Vagina (tissue), 2 donors: ENCODE measurements at places on chromosomes 16 and 17.

DNA sequence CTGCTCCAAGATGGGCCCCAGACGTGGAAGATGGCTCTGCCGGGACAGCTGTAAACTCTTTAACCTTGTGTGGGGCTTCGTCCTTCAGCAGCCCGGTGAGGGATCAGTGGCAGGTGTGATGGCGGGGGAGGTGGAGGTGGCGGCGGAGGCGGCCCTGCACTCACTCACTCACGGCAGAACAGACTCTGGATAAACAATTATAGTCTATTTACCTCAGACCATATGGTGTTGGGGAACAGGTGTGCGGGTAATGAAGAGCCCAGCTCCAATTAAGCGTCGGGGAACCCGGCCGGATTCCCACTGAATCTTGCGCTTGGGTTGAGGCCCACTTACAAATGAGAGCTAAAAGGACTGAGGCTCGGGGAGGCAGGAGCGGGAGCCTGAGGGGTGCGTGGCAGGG is 104.3 kb upstream of the SDK2 start:
- no peak for DNase-seq

DNA sequence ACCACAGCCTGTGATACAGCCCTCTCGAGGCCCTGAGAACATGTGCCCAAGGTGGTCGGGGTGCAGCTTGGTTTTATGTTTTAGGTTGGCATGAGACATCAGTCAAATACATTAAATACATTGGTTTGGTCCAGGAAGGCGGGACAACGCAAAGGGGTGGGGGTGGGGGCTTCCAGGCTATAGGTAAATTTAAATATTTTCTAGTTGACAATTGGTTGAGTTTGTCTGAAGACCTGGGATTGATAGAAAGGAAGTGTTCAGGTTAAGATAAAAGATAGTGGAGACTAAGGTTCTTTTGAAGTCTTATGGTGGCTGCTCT is 1.2 kb upstream of the ZKSCAN2 start:
- no peak for DNase-seq

DNA sequence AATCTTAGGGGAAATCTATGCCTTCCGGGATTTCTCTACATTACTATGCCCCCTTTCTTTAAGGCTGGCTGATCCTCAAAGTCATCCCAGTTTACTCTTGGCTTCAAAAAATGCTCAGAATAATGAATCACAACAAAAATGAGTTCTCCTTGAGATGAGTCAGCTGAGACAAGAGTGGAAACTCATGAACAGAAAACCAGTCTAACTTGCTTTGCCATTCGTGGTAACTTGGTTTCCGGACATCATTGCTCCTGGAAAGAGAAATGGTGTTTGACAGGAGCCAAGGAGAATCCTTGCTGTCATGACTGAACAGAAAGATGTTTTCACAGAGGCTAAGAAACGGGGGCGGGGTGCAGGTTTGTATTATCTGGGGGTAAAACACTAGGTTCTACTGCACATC is 435.6 kb upstream of the DYNLRB2 start:
- no peak for DNase-seq

- no peak for DNase-seq
Measured at GRCh38 chr16:56600398-56600999, 7.9 kb upstream of the MT2A start.

GRCh38 chr17:70420861-70421445 is 251.6 kb downstream of the KCNJ2 start:
- no peak for DNase-seq

GRCh38 chr17:55212880-55213279 is 51.9 kb upstream of the HLF start:
- DNase-seq: no peak
